IMR-90 (cell line): ENCODE measurements at places on chromosomes 5 and 9. TPM values are rescaled to one million over a fixed set of nuclear protein-coding genes. Genes with fewer than 3 reads are reported as not detected.

DNA sequence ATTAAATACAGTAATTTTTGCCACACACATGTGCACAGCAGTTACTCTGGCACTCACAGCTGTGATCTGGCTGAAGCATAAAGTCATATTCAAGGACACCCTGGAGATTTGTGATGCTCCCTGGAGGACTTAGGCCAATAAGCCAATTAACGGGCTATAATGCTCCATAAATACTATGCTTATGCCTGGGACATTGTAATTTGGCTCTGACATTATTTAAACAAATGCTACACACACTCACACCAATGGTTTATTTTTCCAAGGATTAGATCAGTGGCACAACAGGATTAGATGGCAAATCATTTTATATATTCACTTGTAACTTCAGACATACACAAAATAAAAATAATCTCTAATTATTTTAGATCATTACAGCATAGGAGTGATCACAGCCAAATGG, 111.2 kb downstream of the LMNB1 start:
- no peak for DNase-seq

GRCh38 chr9:118561051-118561450, 808.2 kb downstream of the BRINP1 start:
- no peak for DNase-seq

DNA sequence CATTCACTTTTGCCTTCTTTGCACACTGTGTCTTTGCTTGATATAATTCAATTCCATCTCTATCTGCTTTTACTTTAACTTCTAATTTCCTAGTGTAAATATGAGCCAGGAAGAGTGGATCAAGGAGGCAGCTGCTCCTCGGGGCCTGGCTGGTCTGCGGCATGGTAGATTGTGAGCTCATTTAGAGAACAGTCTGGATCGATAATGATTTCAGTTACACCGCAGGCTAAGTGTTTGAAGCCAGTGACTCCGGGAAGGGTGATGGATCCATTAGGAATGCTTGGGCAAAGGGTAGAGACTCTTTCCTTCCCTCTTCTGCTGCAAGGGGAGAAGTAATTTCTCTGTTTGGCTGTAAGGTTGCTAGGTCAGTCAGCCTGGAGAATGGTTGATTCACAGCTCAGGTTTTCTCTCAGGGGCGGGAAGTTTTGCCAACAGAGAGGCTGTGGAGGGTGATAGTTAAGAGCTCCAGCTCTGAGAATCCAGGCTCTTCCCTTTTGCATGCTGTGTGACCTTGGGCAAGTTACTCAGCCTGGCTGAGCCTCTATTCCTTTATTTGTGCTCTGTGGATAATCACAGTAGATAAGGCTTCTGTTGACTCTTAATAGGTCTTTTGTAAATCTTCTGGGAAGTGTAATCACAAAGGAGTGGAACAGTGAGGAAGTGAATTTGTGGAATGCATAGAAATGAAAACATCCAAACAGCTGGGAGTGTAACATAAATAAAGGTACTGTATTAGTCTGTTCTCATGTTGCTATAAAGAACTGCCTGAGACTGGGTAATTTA, 99.1 kb downstream of the PTTG1 start:
- no peak for DNase-seq

DNA sequence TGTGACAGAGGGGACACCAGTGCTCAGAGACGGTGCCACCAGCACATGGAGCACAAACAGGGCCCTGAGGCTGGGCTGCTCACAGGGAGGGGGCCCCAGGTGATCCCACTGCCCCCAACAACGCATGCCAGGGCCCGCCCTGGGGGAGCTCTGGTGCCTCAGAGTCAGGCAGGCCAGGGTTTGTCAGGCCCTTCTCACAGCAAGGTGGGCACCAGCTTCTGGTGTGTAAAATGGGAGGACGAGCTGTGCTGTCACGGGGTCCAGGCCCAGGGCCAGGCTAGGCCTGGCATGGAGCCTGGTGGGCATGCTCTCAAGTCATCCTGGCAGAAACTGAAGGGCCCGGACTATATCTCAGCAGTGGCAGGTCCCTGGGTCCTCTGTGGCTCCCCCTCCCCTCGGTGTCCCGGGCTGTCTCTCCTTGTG, 34.5 kb downstream of the PRRT1B start:
- no peak for DNase-seq

GRCh38 chr9:76655971-76656370, 108.3 kb upstream of the PCA3 start:
- no peak for DNase-seq

- DNase-seq, result no peak
Observed at GRCh38 chr5:69360442-69360841, 8.9 kb downstream of the AK6 start.

GRCh38 chr5:14177634-14178033, 34.5 kb downstream of the TRIO start:
- no peak for DNase-seq

DNA sequence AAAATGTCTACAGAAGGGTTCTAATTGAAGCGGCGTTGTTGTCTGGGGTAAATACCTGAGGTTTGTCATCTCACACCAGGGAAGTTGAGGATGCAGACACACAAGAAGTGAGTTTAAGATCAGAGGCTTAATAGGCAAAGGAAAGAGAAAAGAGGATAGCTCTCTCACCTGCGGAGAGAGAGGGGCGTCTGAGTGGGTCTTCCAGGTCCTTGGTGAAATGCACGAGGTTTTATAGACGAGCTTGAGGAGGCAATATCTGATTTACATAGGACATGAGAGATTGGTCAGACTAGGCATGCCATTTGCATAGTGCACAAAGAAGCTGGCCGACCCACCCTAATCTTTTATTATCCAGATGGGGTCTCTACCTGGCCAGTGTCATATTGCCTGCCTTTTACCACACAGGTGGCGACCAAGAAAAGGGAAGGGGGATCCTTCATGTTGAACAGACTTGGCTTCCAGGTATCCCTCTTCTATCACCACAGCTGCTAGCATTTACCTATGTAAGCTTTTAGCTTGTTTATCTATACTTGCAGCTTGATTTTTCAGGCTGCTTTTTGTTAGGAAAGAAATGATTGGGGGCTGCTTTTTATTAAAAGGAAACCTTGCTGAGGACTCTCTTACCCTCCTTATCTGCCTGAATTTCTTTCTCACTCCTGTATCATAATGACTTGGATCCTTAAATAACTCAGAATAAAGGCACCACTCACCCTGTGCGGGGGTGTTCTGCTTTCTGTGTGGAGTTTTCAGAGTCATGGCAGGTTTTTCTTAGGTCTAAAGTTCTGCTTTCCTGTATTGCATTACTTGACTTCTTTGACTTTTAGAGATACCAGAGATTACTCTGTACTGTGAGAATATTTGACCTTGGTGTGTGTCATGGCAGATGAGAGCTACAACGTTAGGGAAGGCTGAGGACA, 9.4 kb upstream of the GLT6D1 start:
- DNase-seq, result no peak

DNA sequence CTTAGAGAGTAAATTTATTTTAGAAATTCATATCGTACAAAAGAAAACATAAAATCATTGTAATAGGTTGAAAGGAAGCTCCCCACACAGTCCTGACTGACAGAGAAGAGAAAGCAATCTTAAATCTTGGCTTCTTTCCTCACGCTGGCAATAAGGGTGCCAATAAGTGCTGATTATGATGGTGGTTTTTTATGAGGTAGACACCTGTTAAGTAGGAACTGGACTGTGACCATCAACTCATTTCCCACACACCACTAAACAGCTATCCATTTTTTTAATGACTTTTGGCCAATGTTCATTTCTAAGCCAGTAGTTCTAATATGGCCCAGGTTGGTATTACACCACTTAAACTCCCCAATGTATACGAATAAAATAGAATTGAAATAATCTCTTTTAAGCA, 893.5 kb upstream of the NUDT12 start:
- DNase-seq, result no peak

CFAP77 gene
- total RNA-seq, result not detected in 2 replicates
